ENCODE measurements at places on chromosomes 6 and 20. TPM values are rescaled to one million over a fixed set of nuclear protein-coding genes. Genes with fewer than 3 reads are reported as not detected.

Gene TPX2
- 46.9 TPM for polyA plus RNA-seq

Gene HNF4A
- polyA plus RNA-seq = 54.4 TPM

DNA sequence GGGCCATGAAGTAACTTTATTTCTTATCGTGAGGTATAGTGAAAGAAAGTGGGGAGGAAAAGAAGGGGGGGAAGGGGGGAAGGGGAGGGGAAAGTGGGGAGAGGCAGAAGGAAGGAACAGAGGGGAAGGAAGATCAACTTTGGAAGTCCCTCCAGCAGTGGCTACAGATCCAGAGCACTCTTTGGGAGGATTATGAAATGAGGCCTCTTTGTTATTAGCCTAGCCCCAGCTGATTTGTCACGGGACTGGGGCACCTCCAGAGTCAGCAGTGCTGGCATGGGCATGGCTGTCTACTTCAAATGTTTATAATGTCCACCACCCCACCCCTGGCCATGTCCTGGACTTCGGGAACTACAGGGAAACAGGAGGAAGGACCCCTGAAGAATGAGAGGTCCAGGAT, 7.6 kb downstream of the MOCS1 start:
- DNase-seq = no peak

- no peak for DNase-seq
Observed at GRCh38 chr6:53579338-53579737, 34.4 kb upstream of the GCLC start.

Gene HLA-DPA1
- polyA plus RNA-seq = 17.9 TPM

Gene CALHM6
- 2.8 TPM for polyA plus RNA-seq

GRCh38 chr6:107629548-107630129, 139.7 kb downstream of the SOBP start:
- no peak for DNase-seq

Gene OPN5
- 0.68 TPM for polyA plus RNA-seq
